ENCODE measurements at places on chromosomes 6 and 20. TPM values are rescaled to one million over a fixed set of nuclear protein-coding genes. Genes with fewer than 3 reads are reported as not detected.

The NUDT3 gene
- polyA plus RNA-seq, result 20.9 TPM

The C6orf141 gene
- 1.5 TPM for polyA plus RNA-seq

The PPP1R3G gene
- 5.5 TPM for polyA plus RNA-seq

The TBP gene
- polyA plus RNA-seq, result 9.1 TPM

The ACOT13 gene
- polyA plus RNA-seq, result 38.2 TPM

The CCN5 gene
- polyA plus RNA-seq, result 14.1 TPM

The CPNE1 gene
- 49.5 TPM for polyA plus RNA-seq

The DOK5 gene
- 3.2 TPM for polyA plus RNA-seq

The PERP gene
- 29.3 TPM for polyA plus RNA-seq

The TUBE1 gene
- 43.5 TPM for polyA plus RNA-seq

The UNC5CL gene
- polyA plus RNA-seq, result 0.42 TPM

The SRSF6 gene
- 86.6 TPM for polyA plus RNA-seq

The TRIM31 gene
- not detected for polyA plus RNA-seq

The SCUBE3 gene
- 5.6 TPM for polyA plus RNA-seq

The SLC32A1 gene
- polyA plus RNA-seq, result not detected

The PSMB8 gene
- polyA plus RNA-seq, result 42.9 TPM

The SMIM26 gene
- 145 TPM for polyA plus RNA-seq

The GRM1 gene
- 0.44 TPM for polyA plus RNA-seq

The SHLD1 gene
- 6.9 TPM for polyA plus RNA-seq

The ADGRF5 gene
- polyA plus RNA-seq, result 44.7 TPM

The PIGT gene
- 72.9 TPM for polyA plus RNA-seq

The GGTLC1 gene
- polyA plus RNA-seq, result not detected

The MATN4 gene
- polyA plus RNA-seq, result 0.06 TPM

The OR2B6 gene
- polyA plus RNA-seq, result not detected

The TRAPPC3L gene
- 0.22 TPM for polyA plus RNA-seq

The C6orf132 gene
- 1.8 TPM for polyA plus RNA-seq

The LSM2 gene
- polyA plus RNA-seq, result 17.5 TPM

The RPRD1B gene
- 10.4 TPM for polyA plus RNA-seq

The ZNF334 gene
- 0.64 TPM for polyA plus RNA-seq

The CALHM5 gene
- polyA plus RNA-seq, result 1.2 TPM

The CALHM6 gene
- 2.6 TPM for polyA plus RNA-seq

The SPATS1 gene
- not detected for polyA plus RNA-seq

The COL11A2 gene
- polyA plus RNA-seq, result 0.55 TPM

The ATP9A gene
- 3.9 TPM for polyA plus RNA-seq

The ZNF184 gene
- polyA plus RNA-seq, result 1.4 TPM

The THBD gene
- 20.6 TPM for polyA plus RNA-seq

The HLA-DQA1 gene
- 5.9 TPM for polyA plus RNA-seq

The NRSN1 gene
- not detected for polyA plus RNA-seq

The SEMG1 gene
- polyA plus RNA-seq, result not detected

The HCRTR2 gene
- not detected for polyA plus RNA-seq

The GJA10 gene
- not detected for polyA plus RNA-seq

The F13A1 gene
- 23.3 TPM for polyA plus RNA-seq

The SIRPD gene
- 0.17 TPM for polyA plus RNA-seq

The SPATA25 gene
- 4.3 TPM for polyA plus RNA-seq

The CD24 gene
- 0.59 TPM for polyA plus RNA-seq

The STX7 gene
- 6.4 TPM for polyA plus RNA-seq

The EYA2 gene
- polyA plus RNA-seq, result 0.29 TPM

The BPIFA1 gene
- not detected for polyA plus RNA-seq

The HLA-DMB gene
- polyA plus RNA-seq, result 5.5 TPM

Data from heart right ventricle (tissue), 16 donors.